ENCODE measurements at places on chromosomes 7 and 10. TPM values are rescaled to one million over a fixed set of nuclear protein-coding genes. Genes with fewer than 3 reads are reported as not detected.

Gene LBX1
- not detected for total RNA-seq

Gene GRM8
- total RNA-seq, result not detected

Gene CFAP70
- 0.61 TPM for total RNA-seq

Gene EN2
- total RNA-seq, result not detected

Gene CNNM1
- 0.24 TPM for total RNA-seq

Gene MOGAT3
- total RNA-seq, result not detected

Gene CALCR
- not detected for total RNA-seq

Gene CARD11
- 112 TPM for total RNA-seq

Gene SLC18A3
- not detected for total RNA-seq

DNA sequence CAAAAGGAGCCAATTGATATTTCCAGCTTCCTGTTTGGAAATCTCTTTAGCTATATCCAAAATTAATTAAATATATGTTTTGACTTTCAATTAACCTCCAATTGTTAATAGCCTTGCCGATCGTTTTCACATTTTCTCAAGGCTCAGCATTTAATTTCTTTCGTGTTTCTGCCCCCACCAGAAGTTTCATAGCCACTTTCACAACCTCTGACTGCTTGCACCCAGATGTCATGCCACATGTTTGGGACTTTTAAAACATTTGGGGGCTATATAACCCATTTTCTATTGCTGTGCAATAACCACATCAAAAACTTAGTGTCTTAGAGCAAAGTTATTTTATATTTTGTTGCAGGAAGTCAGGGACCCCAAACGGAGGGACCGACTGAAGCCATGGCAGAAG is 510.6 kb upstream of the CNTNAP2 start:
- H3K27ac ChIP-seq, result no peak overlapping the region
- H3K36me3 ChIP-seq, result no peaks in the 10 kb centered on the region

DNA sequence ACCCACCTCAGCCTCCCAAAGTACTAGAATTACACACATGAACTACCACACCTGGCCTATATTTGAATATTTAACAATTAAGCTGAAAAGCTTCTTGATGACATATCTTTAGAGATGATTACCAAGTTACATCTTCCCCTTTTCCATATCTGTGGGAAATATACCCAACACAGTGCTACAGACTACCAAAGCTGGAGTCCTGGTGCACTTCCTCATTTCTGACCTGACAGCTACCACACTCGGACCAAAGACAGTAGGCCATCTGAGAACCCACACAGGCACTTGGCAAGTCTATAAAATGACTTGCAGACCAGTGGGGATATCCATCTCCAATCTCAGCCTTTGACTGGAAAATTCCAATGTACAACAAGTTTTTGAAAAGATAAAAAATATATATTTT is 270.4 kb upstream of the KLF14 start:
- no peaks in the 10 kb centered on the region for H3K27me3 ChIP-seq
- H3K27ac ChIP-seq, result no peak overlapping the region
- peaks cover 45% of the 10 kb centered on the region for H3K4me1 ChIP-seq

DNA sequence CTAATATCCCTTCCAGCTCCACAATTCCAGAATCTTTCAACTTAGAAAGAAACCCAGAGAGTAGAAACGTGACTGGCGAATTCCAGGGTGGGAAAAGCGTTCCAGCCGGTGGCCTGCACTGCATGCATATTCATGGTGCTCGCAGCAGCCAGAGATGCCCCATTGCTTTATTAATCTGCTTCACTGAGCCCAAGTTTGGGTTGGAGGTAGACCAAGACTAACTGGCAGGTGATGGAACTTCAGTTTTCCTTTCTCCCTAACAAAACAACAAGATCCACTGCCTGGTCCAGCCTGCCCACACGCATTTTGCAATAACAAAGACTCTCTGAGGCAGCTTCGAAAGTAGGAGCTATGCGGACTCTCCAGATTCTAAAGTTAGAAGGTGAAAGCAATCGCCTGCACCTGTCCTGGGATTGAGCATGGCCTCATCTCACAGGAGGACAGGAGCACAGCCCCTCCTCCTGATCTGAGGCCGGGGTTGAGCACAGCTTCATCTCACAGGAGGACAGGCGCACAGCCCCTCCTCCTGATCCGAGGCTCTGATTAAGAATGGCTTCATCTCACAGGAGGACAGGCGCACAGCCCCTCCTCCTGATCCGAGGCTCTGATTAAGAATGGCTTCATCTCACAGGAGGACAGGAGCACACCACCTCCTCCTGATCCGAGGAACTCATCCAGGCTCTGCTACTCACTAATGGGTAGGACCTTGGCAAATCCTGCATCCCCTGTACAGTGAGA is 127.8 kb upstream of the LANCL2 start:
- H3K4me1 ChIP-seq, result no peaks in the 10 kb centered on the region
- DNase-seq, result no peak
- H3K27ac ChIP-seq, result no peak overlapping the region

DNA sequence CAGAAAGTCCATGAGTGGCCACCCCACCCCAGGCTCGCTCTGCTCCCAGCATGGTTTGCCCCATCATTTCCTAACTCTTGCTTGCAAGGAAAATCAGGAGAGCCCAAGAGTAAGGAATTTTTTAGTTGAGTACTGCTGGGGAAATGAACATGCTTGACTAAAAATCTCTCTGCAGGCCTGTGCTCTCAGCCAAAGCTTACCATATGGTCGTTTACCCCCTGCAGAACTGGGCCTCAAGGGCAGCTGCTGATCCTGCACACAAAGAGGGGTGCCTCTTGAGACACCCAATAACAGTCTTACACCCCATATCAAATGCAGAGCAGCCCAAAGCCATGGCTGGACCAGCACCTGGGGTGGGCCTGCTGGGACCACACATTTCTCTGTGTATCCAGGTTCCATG is 183.2 kb downstream of the CXCL12 start:
- no peaks in the 10 kb centered on the region for H3K36me3 ChIP-seq
- no peaks in the 10 kb centered on the region for H3K4me1 ChIP-seq
- no peak overlapping the region for H3K27ac ChIP-seq
- DNase-seq, result no peak

DNA sequence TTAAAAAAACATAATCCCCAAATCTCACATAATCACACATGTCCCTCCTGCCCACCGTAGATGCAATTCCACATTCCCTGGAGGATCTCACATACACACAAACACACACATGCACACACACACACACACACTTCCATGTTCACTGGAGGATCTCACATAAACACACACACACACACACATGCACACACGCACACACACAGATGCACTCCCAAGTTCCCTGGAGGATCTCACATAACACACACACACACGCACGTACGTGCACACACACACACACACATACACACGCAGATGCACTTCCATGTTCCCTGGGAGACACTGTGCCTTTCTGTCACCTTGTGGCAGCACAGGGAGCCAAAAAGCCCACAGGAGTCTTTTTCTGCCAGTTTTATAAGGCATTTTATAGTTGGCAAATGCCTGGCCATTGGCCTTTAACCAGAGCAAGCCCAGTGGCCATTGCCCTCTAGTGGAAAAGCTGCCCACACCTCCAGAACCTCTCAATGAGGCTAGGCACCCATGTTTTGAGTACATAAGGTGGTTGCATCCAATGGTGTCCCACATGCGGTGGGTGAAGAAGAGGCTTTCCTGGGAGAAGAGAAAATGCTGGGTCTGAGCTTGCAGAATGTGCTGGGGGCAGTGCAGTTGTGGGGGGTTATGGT is 115.4 kb upstream of the ACBD5 start:
- H3K36me3 ChIP-seq, result no peaks in the 10 kb centered on the region
- no peaks in the 10 kb centered on the region for H3K27me3 ChIP-seq
- no peak for DNase-seq
- H3K27ac ChIP-seq, result no peak overlapping the region
- H3K4me3 ChIP-seq, result no peak overlapping the region
- no peaks in the 10 kb centered on the region for H3K4me1 ChIP-seq

DNA sequence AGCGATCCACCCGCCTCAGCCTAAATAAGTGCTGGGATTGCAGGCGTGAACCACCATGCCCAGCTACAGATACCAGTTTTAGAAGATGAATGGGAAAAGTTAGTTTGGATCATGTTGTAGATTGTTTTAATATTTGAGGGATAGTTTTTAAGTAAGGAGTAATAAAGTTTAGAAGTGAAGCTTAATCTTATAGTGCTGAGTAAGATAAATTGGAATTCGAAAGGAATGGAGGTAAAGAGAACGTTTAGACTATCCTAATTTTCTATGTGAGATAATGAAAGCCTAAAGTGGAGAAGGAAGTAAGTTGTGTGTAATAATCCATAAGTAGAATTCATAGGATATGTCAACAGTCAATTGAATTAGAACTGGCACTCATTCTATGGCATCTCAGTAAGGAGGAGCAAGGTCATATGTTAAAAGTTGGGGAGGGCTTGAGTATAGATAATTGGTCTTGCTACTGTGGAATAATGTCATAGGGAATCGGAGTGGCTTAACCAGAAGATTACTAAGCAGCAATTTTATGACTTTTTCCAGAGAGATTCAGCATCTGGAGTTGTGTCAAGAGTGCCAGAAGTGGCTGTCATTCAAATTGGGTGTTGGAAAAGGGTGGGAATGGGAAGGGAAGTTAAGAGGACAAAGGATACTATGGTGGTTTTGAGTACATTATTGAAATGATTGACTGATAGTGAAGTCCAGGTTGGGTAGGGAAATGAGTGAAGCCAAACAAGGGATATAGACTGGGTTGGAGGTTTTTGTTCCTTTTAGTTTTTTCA is 12.1 kb downstream of the TAX1BP1 start:
- H3K4me3 ChIP-seq, result no peak overlapping the region
- no peak for DNase-seq
- no peak overlapping the region for H3K27ac ChIP-seq
- H3K4me1 ChIP-seq, result peaks cover 4% of the 10 kb centered on the region
- no peaks in the 10 kb centered on the region for H3K27me3 ChIP-seq

- H3K27me3 ChIP-seq, result peaks cover 9% of the 10 kb centered on the region
- no peaks in the 10 kb centered on the region for H3K36me3 ChIP-seq
Observed at GRCh38 chr7:43112941-43113621, 634 bp downstream of the HECW1 start.

DNA sequence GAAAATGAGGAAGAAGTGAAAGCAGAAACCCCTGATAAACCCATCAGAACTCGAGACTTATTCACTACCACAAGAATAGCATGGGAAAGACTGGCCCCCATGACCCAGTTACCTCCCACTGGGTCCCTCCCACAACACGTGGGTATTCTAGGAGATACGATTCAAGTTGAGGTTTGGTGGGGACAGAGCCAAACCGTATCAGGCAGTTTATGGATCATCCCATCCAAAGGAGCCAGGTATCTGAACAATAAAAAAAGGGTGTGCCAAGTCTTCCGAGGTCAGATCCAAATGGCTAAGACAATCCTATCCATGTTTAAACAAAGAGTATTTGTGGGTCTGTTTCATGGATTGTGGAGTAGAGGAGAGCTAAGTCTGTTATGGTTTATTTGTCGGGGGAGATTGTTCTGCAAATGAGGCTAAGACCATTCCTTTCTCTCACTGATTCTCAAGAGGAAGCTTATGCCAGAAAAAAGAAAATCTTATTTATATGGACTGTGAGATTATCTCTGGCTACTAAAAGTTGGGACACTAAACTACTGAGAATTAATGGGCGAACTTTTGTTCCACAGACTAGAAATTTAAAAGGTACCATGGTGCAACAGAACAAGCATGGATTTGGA is 203.7 kb downstream of the IPMK start:
- no peaks in the 10 kb centered on the region for H3K27me3 ChIP-seq
- no peak overlapping the region for H3K27ac ChIP-seq
- H3K36me3 ChIP-seq, result no peaks in the 10 kb centered on the region
- H3K4me1 ChIP-seq, result no peaks in the 10 kb centered on the region
- H3K4me3 ChIP-seq, result no peak overlapping the region

GRCh38 chr7:81195033-81195432 is 276.2 kb upstream of the SEMA3C start:
- H3K4me1 ChIP-seq, result no peaks in the 10 kb centered on the region
- H3K36me3 ChIP-seq, result no peaks in the 10 kb centered on the region
- H3K27ac ChIP-seq, result no peak overlapping the region
- no peak for DNase-seq
- H3K27me3 ChIP-seq, result no peaks in the 10 kb centered on the region

DNA sequence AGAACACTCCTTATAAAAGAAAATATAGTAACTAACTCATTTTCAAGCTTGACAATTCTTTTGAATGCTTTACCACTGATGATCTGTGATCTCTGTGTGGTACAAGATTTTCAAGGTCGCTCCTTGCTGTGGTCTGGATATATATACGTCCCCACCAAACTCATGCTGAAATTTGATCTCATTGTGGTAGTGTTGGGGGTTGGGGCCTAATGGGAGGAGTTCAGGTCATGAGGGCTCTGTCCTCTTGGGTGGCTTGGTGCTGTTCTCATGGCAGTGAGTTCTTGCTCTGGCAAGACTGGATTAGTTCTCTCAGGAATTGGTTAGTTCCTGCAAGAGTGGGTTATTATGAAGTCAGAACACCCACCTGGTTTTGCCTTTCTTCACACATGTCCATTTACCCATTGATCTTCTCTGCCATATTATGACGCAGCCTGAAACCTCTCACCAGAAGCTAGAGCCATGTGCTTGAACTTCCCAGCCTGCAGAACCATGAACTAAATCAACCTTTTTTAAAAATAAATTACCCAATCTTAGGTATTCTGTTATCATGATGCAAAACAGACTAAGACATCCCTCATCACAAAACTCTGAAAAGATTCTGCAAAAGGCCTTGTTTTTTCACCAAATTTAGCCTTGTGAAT is 8.3 kb upstream of the EDRF1 start:
- no peak for DNase-seq
- H3K27me3 ChIP-seq, result no peaks in the 10 kb centered on the region
- no peaks in the 10 kb centered on the region for H3K4me1 ChIP-seq
- H3K27ac ChIP-seq, result no peak overlapping the region

GRCh38 chr10:29237786-29238185 is 51.1 kb upstream of the LYZL1 start:
- H3K4me1 ChIP-seq, result no peaks in the 10 kb centered on the region
- no peak overlapping the region for H3K4me3 ChIP-seq
- H3K27me3 ChIP-seq, result no peaks in the 10 kb centered on the region
- DNase-seq, result no peak
- no peaks in the 10 kb centered on the region for H3K36me3 ChIP-seq
- no peak overlapping the region for H3K27ac ChIP-seq

- peaks cover 36% of the 10 kb centered on the region for H3K4me1 ChIP-seq
- no peak for DNase-seq
- H3K27ac ChIP-seq, result peak overlapping the region; percentile 94
- H3K27me3 ChIP-seq, result no peaks in the 10 kb centered on the region
- peak overlapping the region; percentile 90 for H3K4me3 ChIP-seq
- no peaks in the 10 kb centered on the region for H3K36me3 ChIP-seq
Observed at GRCh38 chr10:80203835-80204676, 1.3 kb downstream of the ANXA11 start.

DNA sequence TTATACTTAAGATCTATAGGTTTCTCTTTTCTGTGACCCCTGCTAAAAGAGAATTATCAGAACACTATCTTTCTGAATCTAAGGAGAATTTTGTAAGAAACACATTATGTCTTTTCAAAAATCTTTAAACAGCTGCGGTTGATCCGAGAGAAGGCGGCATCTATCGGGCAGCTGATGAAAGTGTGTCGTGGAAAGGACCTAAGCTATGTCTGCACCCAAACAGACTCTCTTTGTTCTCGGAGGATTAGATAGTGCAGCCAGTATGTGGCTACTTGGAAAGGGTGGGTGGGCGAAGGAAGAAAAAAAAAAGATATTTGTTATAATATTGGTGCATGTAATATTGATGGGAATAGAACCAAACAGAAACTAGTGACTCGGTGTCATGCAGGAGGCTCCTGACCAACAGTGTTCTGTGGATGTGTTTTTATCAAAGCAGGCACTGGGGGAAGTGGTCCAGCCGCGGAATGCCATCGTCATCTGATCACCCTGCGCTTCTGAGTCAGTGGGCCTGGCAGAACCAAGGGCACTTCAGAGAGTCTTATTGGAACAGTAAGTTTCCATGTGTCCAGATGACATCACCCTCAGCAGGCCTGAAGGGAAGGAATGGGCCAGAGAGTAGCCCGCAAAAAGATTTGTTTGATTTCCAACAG is 509.7 kb upstream of the AKR1E2 start:
- H3K27ac ChIP-seq, result no peak overlapping the region
- no peak overlapping the region for H3K4me3 ChIP-seq
- H3K36me3 ChIP-seq, result no peaks in the 10 kb centered on the region
- no peaks in the 10 kb centered on the region for H3K4me1 ChIP-seq
- DNase-seq, result no peak
- no peaks in the 10 kb centered on the region for H3K27me3 ChIP-seq

Measured in naive thymus-derived CD4-positive, alpha-beta T cell (primary cell).